ENCODE measurements at places on chromosomes 13 and 19.
A peak's percentile ranks its signal among the peaks of the same experiment; 100 is the strongest.

GRCh38 chr13:23767838-23768237, 121.4 kb downstream of the MIPEP start:
- no peak for DNase-seq

DNA sequence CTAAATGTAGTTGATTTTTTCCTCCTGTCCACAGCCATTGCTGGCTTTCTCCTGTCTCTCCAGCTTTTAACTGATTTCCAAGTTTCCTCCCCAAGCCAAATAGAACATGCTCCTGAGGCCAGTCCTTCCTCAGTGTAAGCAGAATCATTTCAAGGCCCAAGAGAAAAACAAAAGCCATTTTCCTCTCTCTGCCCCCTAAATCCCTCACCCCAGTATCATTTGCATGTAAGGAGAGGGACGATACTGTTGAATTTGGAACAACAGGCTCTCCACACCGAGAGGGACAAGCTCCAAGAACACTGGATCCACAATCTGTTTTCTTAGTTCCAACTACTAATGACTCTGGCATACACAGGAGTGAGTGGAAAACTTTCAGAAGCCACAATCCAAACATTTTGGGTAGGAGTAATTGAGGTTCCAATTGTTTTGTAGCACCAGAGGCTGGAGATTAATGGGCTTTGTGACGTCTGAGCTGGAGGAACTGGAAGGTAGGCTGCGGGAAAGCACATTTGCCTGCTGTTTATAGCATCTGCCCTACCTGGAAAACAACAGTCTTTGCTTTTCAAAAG, 156.8 kb downstream of the FLT1 start:
- DNase-seq, result no peak

GRCh38 chr13:83716121-83716520, 166.2 kb downstream of the SLITRK1 start:
- no peak for DNase-seq

DNA sequence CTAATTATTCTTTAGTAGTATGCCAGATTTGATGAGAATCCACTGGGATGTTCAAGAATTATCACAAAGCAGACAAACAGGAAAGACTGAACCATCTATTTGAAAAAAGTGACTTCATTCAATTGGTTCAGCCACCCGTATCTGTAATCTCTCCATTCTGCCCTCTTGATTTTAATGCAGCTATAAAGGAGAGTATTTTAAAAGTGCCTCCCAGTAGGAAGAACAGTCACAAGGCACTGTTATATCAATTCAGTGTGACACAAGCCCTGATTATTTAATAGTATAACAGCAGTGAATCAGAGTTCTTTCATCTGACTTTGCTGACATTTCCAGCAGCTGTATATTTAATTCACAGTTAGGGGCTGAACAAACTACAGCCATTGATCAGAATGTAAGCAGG, 77.3 kb upstream of the SLAIN1 start:
- DNase-seq, result no peak

GRCh38 chr13:113770937-113771336, 11.9 kb downstream of the TMEM255B start:
- DNase-seq, result no peak

DNA sequence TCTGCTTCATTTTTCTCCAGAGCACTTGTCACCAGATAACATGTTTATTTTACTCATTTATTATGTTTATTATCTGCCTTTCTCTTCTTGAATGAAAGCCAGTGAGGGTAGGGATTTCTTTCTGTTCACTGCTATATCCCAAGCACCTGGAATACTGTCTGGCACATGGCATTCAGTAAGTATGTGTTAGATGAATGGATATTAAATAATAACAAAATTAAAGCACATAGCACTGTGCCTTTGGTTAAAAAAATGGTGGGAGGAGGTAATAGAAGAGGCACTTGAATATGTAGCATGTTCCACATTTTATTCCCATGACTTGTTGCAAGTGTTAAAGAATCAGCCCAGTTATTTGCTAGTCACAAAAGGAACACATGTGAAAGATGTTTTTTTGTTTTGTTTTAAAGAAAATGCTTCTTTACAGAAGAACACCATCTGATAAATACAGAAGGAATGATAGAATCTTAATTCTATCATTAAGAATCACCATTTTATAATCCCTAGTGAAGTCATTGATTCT, 151.0 kb downstream of the DLEU7 start:
- no peak for DNase-seq

DNA sequence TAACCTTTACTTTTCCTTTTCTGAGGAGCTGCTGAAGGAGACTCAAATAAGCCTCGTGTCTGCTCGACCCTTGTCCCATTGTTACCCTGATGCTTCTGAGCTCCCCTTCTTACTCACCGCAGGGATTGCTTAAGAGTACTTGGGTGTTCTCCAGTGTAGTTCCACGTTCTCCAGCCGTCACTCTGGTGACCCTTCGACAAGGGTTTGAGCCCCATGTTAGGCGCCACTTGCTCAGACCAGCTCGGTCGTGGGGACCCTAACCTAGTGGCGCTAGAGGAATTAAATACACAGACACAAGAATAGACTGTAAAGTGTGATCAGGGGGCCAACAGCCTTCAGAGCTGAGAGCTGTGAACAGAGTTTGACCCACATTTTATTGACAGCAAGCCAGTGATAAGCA, 10.3 kb downstream of the ZNF480 start:
- peak; percentile 54 for DNase-seq

GRCh38 chr19:3725121-3725520, 16.9 kb downstream of the TJP3 start:
- DNase-seq, result no peak

GRCh38 chr19:2768365-2769132, 14.5 kb downstream of the SGTA start:
- no peak for DNase-seq

DNA sequence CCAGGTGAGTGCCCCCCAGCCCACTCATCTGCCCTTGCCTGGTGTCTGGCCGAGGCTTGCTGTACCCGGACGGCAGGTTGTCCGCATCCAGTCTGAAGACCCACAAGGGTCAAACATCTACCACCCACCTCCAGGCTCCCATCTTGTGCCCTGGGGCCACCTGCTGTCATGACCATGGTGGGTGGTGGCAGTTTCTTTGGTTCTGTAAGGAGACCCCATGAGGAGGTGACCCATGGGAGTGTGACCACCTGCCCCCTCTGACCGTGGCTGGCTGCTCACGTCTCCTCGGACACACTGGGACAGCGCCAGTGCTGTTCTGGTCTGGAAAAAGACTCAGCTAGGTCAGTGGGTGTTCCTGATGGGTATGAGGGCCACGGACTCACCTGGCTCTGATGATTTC, 93.9 kb downstream of the TEX29 start:
- no peak for DNase-seq

- DNase-seq, result no peak
Observed at GRCh38 chr19:40270362-40271089, 14.6 kb downstream of the AKT2 start.

DNA sequence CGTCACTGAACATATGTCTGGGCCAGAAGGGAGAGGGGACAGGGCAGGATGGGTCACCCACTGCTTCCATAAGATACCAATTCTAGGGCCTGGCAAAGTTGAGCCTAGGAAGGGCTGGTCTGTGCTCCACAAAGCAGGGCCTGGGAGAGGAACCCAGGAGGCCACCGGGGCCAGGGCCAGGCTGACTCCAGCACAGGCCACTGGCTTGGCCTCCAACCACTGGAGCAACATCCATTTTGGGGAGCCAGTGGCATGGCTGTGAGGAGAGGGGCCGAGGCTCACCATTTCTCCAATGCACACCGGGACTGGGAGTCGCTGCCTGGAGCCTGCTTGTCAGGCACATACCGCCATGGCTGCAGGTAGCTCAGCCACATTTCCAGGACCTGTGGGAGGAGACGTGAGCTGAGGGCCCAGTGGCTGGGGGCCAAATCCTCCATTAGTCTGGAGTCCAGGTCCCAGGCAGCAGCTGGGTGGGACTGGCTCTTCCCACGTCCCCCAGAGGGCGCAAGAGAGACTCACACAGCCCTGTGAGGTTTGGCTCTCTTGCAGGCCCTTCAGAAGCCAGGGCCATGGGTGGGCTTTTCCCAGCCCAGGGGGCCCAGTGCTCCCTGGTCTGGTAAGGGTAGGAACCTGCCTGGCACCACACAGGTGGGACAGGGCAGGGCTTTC, 27.7 kb downstream of the TUBA3C start:
- DNase-seq, result no peak

GRCh38 chr19:50432221-50433028, at the start of gene MYBPC2:
TSS of gene MYBPC2 (plus strand) at chr19:50432892. CDS start at chr19:50432954, 62 bp downstream.
- DNase-seq, result no peak

GRCh38 chr13:37889102-37889501, 19.5 kb upstream of the TRPC4 start:
- no peak for DNase-seq

GRCh38 chr19:47176071-47176626, 45.5 kb downstream of the SAE1 start:
- DNase-seq, result no peak

GRCh38 chr19:30310602-30311263, 61.5 kb upstream of the ZNF536 start:
- no peak for DNase-seq

DNA sequence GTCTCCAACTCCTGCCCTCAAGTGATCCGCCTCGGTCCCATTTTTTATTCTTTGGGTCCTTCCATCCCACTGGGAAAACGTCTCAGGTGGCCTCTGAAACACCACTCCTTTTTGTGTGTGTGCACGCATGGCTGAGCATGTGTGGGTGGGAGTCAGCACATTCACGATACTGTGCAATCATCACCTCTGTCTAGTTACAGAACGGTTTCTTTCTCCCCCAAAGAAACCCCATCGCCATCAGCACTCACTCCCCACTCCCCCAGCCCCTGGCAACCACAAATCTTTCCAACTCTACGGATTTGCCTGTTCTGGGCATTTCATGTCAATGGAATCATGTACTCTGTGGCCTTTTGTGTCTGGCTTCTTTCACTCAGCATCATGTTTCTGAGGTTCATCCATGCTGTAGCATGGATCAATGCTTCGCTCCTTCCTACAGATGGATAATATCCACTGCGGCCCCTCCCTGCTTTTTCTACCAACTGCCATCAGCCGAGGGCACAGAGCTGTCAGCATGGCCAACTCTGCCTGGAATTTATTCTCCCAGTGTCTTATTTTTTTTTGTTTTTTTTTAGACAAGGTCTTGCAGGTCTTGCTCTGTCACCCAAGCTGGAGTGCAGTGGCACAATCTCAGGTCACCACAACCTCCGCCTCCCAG, 9.7 kb downstream of the F2RL3 start:
- DNase-seq, result no peak

GRCh38 chr13:46304546-46304945, 82.5 kb downstream of the RUBCNL start:
- DNase-seq, result no peak

DNA sequence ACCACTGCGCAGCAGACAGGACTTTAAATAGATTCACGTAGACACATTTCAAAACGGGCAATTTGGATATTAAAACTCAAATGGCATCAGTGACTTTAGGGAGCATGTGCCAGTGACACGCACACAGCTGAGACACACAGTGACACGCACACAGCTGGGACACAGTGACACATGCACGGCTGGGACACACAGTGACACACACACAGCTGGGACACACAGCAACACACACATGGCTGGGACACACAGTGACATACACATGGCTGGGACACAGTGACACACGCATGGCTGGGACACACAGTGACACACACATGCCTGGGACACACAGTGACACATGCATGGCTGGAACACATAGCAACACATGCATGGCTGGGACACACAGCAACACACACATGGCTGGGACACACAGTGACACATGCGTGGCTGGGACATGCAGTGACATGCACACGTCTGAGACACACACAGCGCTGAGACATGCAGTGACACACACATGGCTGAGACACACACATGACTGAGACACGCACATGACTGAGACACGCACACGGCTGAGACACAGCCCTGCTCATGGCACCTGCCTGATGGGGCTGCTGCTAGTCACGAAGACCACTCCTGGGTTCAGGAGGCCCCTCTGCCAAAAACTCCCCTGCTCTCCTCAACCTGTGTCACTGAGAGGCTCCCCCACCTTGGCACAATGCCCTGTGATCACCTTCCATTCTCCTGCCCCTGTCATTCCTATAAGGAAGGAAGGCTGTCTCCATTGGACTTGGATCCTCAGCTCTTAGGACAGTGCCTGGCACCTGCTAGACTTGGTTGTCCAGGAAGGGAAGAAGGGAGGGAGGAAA, 52.5 kb downstream of the SOX1 start:
- DNase-seq, result no peak

GRCh38 chr13:74325106-74325505, 190.9 kb upstream of the KLF12 start:
- DNase-seq, result no peak

GRCh38 chr13:99404005-99404755, 97.0 kb upstream of the GPR183 start:
- no peak for DNase-seq

GRCh38 chr13:23642110-23642509, 71.9 kb downstream of the TNFRSF19 start:
- no peak for DNase-seq

DNA sequence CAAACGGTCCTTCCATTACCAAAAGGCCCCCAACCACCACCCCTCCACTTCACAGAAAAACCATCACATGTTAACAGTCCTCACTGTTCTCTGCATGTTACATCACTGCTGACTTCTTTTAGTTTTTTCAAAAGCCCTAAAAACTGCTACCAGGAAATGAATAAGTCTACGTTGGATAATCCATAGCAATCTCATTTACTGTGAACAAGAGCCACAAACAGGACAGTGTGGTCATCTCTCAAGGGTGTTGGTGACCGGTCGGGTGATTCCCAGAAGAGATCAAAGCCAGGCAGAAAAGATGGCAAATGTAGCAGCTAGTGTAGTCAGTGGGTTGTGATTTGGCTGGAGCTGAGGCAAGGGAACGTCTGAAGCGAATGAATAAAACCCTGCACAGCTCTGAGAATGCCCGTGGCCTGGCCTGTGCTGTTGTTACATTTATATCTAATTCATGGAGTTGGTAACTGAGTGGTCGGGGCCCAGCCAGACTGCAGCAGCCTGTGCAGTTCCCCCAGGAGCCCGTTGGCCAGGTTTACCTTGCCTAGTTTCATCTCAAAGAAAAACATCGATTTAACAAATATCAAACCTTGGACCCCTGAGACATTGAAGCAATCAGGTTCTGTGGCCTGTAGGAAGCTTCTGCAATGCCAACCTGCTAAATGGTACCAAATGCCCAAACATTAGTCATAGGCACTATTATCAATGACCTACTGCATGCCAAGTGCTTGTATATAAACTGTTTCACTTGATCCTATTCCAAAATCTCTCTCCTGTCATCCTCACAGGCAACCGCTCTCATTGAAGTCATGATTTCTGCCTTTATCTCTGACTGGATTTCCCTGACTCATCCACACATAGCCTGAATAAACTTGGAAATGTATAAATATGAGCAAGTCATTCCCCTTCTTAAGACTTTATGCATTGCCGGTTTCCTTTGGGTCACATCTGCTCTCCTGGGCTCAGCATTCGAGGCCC, 153.8 kb upstream of the SERP2 start:
- DNase-seq, result no peak
